ENCODE measurements at places on chromosomes 12 and 14.

- DNase-seq, result no peak
Observed at GRCh38 chr12:13603953-13604352, 377.4 kb downstream of the GRIN2B start.

GRCh38 chr12:2465681-2466080 lies 329.1 kb upstream of the FKBP4 start:
- DNase-seq, result no peak

DNA sequence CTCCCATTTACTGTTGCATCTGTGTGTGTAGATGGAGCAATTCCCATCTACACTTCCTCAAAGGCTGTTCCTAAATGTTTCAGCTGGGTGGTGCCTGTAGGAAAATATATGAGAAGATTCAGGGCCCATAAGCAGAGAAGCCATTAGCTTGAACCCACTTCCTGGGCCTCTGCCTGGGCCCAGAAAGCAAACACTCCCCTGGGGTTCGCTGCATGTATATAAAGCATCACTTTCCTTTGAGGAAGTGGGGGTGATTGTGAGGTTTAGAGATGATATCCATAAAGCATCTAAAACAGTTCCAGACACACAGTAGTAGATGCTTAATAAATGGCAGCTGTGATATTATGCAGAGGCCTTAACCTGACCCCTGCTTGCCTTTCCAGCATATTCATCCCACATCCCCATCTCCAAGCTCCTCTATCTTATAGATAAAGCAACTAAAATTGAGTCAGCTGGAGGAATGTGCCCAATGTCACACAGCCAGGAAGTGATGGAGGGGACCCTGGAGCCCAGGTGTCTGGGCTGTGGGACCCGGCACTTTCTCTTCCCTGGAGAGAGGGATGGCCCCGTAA lies 280.0 kb upstream of the CRY1 start:
- DNase-seq, result no peak

- DNase-seq, result no peak
Observed at GRCh38 chr14:83828406-83828805, 1701.5 kb upstream of the FLRT2 start.

DNA sequence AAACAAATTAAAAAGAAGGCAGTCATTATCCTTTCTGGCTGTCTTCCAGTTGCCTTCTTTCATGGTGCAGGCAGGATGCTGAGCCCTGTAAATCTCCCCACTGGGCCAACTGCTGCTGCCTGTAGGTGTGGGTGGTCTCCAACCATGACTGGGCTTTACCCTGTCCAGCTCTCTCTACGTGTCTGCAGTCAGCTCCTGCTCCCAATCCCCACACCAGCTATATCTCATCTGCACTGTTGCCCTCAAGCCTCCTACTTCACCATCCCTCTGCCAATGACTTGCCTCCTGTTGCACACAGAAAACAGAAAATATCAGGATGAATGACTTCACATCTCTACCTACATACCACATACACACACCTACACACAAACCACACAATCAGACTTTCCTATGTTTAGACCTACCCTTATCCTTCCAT lies 39.7 kb upstream of the PSMA6 start:
- no peak for DNase-seq

DNA sequence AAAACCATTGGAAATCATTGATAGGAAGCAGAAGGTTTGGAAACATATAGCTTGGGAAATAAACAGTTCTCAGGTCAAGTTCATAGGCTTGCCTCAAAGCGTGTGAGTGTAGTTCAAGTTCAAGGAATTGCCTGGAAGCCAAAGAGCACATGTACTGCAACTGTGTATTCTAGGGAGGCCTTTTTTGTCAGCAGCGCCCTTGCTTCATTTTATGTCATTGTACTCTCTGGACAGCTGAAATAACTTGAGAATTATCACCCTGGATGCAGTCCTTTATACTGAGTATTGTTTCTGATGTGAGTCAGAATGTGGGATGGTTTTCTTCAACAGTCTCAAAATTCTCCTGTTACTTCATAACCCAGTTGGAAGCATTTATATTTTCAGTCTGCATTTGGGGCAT lies 16.0 kb upstream of the EVL start:
- no peak for DNase-seq

- DNase-seq, result peak; percentile 7
Observed at GRCh38 chr12:95548056-95548538, 3.2 kb downstream of the USP44 start.

- no peak for DNase-seq
Observed at GRCh38 chr12:47876440-47876960, 28.3 kb downstream of the VDR start.

GRCh38 chr12:9799961-9800360 lies 27.3 kb upstream of the KLRF1 start:
- no peak for DNase-seq

GRCh38 chr12:117142094-117142493 lies 42.9 kb upstream of the TESC start:
- no peak for DNase-seq

GRCh38 chr14:75885829-75886228 lies 96.0 kb downstream of the TGFB3 start:
- no peak for DNase-seq

GRCh38 chr14:76101391-76102379 lies 50.0 kb upstream of the GPATCH2L start:
- no peak for DNase-seq

DNA sequence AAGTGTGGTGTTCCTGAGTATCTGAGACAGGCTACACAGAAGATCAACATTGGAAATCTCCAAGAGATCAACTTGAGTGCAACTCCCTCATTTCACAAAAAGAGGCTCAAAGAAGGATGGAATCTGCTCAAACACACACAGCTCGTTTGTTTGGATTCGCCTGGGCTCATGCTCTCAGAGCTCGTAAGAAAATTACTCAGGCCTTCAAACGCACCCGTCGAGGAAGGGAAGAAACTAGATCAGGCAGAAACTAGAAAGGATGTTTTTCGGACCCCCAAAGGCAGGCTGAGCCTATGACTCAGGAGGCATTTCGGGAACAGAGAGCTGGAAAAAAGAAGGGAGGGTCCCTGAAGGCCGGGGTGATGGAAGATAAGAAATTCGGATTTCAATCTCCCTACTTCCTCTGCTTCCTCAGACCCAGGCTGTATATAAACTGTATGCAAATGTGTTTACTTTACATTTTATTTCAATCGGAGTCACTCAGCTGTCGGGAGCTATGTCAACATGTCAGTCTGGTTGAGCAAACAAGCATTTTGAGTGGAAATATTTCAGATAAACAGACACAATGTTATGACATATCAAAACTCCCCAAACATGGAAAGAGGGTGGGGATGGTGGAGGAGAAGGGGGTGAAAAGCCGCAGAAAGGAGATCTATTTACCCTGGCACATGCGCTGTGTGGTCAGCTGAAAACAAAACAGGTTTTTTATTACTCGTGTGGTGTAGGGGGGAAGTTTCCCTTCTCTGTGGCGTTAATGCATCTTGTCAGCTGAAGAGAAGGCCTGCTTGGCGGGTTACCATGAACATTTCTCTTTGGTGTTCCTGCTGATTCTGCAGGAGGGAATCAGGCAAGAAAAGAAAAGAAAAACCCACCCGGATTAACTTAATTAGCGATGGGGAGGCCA lies 129.1 kb upstream of the TBX3 start:
- DNase-seq, result no peak

GRCh38 chr14:69876221-69876847 lies 2.9 kb upstream of the SMOC1 start:
- DNase-seq, result no peak

- no peak for DNase-seq
Observed at GRCh38 chr14:34865889-34866574, 9.1 kb downstream of the BAZ1A start.

DNA sequence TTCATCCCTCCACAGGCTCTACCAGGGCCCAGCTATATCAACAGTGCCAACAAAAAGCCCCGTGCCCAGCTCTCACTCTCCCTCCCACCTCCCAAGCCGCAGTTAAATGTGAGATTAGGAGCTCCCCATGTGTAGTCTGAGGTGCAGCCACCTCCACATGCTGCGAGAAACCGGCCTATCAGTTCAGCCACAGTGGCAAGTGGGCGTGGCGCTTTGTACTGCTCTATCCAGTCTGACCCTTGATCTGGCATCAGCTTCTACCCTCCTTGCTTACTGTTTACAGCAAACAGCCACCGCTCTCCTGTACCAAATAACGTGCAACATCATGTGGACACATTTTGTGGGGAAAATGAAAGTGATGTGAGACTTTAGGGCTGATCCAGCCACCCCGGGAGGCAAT lies 1.7 kb downstream of the PLEK2 start:
- DNase-seq, result no peak

GRCh38 chr14:38505973-38506249 lies 250.0 kb upstream of the CLEC14A start:
- no peak for DNase-seq

GRCh38 chr14:47044841-47045240 lies 393.3 kb upstream of the RPL10L start:
- no peak for DNase-seq

DNA sequence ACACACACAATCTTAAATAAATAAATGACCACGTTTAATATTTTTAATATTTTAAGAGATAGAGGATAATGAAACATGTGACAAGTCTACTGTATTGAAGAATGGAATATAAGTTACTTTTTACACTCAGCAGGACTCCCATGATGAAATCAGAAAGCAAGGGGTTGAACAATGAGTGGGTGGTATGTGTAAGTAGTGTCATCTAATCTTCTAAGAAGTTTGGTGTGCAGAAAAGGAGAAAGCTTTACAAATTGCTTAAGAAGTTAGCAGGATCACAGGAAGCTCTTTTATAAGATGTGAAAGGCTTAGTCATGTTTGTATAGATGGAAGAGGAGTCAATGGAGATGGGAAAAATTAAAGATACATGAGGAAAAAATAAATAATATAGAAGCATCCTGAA lies 47.8 kb downstream of the SLC15A5 start:
- DNase-seq, result no peak

- no peak for DNase-seq
Observed at GRCh38 chr12:80432061-80432460, 12.0 kb upstream of the PTPRQ start.

All from stimulated activated CD8-positive, alpha-beta memory T cell treated with anti-CD3 and anti-CD28 coated beads, Interleukin-12 subunit alpha, Interleukin-12 subunit beta, amount 100 ng/mL, for 4 hours (primary cell).